ENCODE measurements at places on chromosomes 13 and 19.

DNA sequence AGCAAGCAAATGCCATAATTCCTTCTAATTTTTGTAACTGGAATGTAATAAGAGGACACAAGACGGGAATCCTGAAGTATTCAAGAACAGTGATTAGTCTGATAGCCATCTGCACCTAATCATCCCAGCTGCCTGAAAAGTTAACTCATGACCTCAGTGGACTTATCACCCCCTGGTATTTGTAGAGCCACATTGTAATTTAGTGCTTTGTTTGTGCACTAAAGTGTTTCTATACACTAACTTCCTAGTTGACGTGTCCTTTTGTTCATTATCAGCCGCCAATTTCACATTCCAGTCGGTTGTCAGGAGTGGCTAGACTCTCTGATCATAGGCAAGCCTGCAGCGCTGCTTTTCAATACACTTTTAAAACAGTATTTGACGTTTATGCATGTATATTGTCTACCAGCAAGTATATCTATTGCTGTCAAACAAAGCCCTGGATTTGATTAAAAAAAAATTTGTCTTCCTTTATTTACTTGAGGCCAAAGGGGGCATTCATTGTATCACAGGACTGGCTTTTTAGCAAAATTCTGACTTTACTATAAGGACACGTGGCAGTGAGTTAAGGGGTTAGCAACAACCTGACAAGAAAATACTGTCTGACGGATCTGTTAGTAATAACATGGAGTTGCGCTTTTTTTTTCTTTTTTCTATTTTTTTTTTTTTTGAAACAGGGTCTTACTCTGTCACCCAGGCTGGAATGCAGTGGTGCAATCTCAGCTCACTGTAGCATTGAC, 10.4 kb upstream of the SOX21 start:
- DNase-seq = no peak

DNA sequence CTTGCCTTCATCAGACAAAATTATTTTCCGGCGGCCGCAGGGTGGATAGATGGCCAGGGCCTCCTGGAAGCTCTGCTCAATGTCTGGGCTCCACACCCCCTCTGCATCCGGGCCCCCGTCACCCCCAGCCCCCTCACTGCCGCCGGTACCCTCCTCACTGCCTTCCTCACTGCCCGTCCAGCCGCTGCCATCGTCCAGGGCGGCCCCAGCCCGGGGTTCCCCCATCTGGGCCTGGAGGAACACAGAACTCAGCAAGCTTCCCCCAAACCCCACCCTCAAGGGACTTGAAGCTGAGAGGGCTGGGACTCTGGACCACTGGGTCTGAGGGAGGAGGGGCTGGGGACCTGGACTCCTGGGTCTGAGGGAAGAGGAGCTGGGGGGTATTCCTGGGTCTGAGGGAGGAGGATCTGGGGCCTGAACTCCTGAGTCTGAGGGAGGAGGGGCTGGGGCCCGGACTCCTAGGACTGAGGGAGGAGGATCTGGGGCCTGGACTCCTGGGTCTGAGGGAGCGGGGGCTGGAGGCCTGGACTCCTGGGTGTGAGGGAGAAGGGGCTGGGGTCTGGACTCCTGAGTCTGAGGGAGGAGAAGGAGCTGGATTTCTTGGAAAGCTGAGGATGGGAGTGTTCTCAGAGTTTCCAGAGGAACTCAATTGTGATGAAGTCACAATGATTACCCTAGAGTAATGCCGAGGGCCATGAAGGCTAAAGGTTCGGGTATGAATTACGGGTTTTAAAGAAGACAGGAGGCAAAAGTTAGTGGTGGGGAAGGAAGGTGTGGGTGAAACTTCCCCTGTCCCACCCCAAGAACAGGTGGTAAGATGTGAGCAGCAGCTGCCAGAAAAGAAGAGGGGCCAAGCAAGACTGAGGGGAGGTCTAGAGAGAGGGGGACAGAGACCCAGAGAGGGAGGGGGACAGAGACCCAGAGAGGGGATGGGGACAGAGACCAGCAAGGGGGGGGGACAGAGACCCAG, 2.1 kb downstream of the TEAD2 start:
- no peak for DNase-seq

DNA sequence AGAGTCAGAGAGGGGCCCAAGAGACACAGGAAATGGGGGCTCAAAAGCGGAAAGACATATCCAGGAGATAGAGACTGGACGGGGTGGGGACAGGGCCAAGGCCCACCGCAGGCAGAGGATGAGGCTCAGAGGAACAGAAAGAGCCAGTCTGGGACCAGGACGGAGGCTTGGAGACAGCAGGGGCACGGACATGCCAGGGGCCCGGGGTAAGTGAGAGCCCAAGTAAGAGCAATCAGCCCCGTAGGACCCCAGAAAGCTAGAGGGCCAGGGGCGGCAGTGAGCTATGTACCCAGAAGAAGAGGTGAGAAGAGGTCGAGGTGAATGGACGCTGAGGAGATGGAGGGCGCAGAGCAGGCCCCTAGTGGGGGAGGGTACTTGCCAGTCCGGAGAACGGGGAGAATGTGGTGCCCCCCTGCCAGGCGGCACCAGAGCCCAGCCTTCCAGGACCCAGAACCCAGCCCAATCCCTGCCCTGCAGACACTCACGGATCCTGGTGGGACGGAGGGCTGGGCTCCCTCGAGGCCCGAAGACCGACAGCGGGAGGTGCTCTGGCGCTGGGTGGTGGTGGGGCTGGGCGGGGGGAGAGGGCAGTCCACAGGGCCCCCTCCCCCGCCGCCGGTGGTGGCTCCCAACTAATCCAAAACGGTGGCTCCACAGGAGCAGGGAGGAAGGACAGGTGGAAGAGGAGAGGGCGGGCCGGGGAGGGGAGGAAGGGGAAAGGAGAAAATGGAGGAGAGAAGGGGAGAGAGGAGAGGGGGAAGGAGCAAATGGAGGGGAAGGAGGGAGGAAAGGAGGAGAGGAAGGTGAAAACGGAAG, 1.0 kb downstream of the GRIK5 start:
- DNase-seq = no peak

DNA sequence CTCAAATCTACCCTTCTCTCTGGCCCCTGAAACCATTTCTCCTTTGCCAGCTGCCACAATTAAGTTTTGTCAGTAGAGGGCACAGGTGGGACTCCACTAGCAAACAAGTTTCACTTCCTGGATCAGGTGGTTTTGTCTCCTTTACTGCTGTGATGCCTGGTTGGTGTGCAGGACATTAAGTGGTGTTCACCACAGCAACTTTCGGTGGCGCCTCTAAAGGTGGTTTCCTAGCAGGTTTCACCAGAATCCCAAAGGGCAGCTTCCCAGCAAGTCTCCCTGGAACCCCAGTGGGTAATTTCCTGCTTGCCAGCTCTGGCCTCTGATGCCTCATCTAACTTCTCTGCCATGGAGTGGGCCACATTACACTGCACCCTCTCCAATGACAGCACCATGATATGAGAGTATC, 16.6 kb downstream of the MED4 start:
- DNase-seq = no peak

GRCh38 chr13:36160297-36160696, 29.1 kb upstream of the DCLK1 start:
- no peak for DNase-seq

GRCh38 chr13:24851546-24851945, 87.6 kb downstream of the RNF17 start:
- DNase-seq = no peak

- no peak for DNase-seq
Measured at GRCh38 chr13:65679240-65679639, 1550.9 kb downstream of the PCDH9 start.
